ENCODE measurements at places on chromosomes 16 and 17.

GRCh38 chr16:53768593-53768992 lies 64.6 kb downstream of the FTO start:
- no peak for DNase-seq

DNA sequence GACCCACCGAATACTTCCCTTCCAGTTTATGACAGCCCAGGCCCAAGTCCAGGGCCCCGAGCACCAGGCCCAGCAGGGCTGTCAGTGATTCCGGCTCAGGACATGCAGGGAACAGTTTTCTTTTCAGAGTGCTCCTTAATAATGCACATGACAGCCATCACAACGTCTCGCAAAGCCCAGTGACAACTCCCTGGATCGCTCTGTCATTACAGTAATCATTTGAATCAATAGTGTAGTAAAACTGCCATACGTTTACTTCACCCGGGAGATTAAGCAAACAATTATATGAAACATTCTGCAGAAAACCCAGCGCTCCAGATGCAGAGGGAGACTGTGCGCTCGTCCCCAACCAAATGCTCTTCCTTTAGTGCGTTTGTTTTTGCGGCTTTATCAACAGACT lies 162.6 kb upstream of the CDH13 start:
- no peak for DNase-seq

DNA sequence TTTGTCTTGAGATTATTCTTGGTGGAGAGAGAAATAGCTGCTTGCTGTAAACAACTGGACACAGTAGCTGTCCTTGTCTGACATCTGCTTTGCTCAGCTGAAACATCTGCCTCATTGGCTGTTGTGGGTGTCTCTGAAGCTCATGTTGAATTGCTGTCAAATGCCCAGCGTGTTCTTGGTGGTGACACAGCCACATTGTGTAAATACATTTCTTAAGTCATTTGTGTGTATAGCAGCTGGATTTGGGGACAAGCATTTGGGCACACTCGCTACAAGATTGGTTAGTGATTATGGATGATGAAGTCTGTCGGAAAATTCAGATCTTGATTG lies 5.3 kb downstream of the FAM234A start:
- no peak for DNase-seq

GRCh38 chr16:17885659-17886207 lies 415.0 kb upstream of the XYLT1 start:
- DNase-seq, result no peak

DNA sequence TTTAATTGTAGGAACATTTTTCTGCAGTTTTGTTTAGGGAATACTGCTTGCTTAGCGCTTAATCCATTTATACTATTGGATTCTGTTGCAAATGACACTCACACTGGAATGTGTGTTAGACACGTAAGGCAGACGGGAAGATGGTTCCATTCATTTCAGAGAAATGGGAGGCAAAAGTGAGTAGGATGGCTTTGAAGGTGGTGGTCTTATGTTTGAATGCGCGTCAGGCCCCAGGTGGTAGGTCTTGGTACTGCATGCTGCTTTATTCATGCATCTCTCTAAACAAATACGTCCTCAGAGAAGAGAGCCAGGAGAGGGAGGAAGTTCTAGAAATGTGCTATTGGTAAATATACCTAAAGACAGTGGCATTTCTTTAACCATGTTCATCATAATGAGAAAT lies 997.6 kb upstream of the RBFOX1 start:
- DNase-seq, result peak; percentile 27

- DNase-seq, result no peak
Measured at GRCh38 chr16:3637371-3637923, 17.0 kb upstream of the DNASE1 start.

DNA sequence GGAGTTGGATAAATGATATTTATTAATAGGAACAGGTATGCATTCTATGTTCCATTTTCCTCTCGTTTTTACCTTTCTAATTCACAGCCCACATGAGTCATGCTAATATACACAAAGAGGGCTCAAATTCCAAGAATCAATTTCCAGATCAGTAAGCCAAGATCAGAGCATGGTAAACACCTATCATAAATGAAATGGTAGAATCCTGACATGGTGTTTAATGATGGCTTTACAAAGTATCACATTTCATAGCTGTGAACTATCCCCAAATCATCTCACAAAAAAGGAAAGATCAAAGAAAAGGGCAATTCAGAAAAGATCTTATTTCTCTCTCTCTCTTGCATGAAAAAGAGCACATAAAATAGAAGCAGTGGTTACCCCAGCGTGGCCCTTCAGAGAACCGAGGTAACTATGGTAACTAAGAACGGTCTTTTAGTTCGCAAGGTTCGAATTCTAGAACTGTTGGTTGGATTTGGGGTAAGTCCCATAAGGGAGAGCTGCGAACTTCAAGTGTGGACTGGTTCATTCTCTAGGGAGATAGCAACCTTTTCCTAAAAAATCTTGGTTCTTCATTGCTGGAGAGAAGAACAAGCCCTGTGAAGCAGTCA lies 73.0 kb downstream of the MARCHF10 start:
- no peak for DNase-seq

GRCh38 chr16:19804538-19805323 lies 79.9 kb downstream of the GPRC5B start:
- no peak for DNase-seq

GRCh38 chr16:82943371-82943770 lies 316.6 kb downstream of the CDH13 start:
- DNase-seq, result no peak

DNA sequence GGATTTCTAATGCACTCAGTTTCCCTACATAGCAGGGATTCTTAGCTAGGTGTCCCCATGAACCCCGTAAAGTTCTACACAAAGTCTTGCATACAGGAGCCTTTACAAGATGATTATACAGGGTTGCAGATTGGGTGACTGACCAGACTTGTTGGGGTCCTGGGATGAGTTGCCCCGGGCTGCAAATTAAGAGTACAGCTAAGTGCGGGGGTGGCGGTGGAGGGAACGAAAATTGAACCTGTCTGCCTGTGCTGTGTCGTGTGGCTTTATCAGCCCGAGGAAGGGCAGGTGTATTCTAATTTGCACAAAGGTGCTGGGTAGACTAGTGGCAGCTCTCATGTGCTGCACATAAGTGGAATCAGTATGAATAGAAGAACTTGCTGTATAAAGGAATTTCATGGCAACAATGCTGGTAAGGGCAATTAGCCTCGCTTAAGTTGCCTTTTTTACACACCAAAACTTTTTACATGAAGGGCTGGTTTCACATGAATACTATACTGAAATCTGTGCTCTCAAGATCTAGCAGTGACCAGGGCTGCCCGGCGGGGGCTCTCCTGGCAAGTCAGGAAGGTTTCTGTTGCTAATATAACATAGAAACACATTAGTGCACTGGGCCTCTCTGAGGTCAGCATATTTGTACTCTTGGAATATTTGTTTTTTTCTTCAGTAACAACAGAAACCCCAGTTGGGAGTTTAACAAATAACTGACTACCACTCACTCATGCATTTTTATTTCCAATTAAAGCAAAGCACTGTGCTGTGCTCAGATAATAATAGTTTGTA lies 50.7 kb downstream of the ADCY7 start:
- no peak for DNase-seq

DNA sequence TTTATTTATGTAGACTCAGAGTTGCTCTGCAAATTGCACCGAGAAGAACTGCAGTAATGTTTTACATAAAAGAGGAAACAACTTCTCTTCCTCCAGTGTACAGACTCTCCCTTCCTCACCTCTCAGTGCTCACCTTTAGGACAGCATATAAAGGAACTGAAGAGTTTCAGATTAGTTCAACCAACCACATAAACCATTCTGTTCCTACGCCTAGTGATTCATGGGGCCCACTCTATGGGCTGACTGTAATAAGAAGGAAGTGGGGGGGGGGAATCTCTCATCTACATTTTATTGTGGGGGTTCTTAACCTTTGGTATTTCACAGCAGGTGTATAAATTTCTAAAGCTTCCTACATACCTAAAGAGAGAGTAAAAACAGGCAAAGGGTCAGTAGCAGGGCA lies 18.3 kb downstream of the ZSWIM7 start:
- no peak for DNase-seq

DNA sequence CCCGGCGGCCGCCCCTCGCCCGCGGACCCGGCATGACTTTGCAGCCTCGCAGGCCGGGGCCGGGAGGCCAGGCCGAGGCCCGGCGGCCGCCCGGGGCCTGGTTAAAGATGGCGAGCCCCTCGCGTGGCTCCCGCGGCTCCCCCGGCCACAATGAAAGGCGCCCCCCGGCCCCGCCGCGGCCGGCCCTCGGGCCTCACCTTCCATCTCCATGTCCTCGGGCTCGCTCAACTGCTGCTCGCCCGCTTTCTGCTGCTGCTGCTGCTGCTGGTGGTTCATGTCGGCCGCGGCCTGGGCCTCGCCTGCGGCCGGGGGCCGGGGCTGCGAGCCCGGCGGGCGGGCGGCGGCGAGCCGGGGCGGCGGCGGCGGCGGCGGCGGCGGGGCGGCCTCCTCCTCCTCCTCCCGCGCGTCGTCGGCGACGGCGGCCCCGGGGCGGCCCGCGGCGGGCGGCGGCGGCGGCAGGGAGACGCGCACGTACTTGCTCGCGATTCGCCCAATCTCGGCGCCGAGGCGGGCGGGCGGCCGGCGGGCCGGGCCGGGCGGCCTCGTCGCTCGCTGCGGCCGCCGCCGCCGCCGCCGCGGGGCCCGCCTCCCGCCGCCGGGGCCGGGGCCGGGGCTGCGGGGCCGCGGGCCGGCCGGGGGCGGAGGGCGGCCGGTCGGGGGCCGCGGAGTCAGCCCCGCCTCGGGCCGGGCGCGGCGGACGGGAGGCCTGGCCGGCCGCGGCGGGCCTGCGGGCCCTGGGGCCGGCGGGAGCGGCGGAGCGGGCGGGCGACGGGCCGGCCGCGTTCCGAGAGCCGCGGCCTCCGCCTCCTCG lies 491 bp downstream of the USP7 start:
- no peak for DNase-seq

- no peak for DNase-seq
Measured at GRCh38 chr17:50139185-50139783, 9.3 kb upstream of the SAMD14 start.

DNA sequence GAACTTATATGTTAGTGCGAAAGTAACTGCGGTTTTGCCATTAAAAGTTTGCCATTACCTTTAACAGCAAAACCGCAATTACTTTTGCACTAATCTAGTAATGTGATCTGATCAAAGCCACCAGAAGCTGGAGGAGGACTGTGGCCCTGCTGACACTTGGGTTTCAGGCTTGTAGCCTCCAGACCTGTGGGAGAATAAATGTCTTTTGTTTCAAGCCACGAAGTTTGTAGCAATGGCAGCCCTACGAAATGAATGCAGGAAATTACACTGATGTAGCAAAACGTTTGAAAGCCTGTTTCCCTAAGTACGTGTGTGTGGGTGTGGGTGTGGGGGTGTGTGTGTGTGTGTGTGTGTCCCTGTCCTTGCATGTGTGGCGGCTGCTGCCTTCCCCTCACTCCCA lies 66.6 kb downstream of the WSB1 start:
- DNase-seq, result no peak

DNA sequence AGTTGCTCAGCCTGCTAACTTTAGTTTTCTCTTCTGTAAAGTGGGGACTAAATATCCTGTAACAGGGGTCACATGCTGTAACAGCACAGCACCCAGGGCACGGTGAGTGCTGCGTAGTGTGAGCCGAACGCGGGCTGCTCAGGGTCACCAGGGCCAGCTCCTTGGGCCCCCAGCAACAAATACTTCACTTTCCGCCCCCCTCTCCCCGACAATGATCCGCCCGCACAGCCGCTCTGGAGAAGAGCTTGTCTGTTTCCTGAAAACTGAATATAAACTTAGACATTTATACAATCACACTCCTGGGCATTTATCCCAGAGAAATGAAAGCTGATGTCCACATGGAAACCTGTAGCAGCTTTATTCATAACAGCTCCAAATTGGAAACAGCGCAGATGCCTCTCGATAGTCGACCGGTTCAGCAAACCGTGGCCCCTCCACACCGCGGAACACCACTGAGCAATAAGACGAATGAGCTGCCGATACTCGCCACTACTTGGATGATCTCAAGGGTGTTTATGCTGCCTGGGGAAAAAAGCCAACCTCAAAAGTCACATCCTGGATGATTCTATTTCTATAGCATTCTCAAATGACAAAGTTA lies 267.2 kb downstream of the PARN start:
- DNase-seq, result no peak

DNA sequence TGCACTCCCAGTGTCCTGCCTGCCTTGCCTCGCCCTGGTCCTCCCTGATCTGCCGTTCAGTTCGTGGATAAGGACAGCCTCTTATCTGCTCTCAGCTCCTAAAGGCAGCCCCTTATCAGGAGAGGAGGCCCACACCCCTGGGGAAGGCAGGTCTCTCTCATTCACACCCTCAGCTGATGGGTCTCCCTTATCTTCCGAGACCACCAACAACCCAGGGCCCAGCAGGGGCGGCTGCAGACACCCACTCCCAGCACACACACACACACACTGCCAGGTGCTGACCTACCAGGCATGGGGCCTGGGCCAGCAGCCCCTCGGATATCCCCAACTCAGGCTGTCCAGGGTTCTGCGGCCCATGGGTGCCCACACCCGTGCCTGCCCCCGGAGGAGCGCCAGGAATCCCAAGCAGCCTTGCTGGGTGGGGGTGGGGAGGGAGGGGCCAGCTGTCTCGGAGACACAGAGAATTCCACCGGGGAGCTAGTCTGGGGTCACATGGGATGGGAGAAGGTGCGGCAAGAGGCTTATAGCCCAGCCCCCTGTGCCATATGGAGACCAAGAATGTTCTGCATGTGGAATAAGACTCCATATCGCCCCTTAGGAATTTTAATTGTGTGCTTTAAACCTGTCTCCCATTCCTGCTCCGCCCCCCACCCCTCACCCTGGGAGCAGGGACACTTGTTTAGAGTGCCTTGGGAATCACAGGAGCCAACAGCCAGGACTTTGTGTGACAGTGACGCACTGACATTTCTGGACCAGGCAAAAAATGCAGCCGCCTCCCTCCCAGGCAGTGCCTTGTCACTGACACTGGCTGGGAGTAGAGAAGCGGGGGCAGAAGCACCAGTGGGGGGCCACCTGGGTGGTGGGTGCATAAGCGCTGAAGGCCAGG lies 41.9 kb upstream of the EMP2 start:
- DNase-seq, result no peak

- no peak for DNase-seq
Measured at GRCh38 chr17:66371561-66371960, 69.1 kb downstream of the PRKCA start.

GRCh38 chr16:79598348-79599181 lies 2.0 kb downstream of the MAF start:
- DNase-seq, result peak; percentile 72

GRCh38 chr16:68642436-68643101 lies 2.5 kb upstream of the CDH3 start:
- DNase-seq, result no peak

DNA sequence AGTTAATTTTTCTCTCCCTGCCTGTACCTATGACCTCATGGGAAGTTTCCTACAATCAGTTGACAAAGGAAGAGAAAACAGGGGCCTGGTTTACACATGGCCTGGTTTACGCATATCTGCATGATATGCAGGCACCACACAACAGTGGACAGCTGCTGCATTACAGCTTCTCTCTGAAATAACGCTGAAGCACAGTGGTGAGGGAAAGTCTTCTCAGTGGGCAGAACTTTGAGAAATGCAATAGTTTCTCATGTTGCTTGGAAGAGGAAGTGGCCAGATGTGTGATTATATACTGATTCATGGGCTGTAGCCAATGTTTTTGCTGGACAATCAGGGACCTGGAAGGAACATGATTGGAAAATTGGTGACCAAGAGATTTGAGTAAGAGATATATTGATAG lies 324.1 kb upstream of the GOT2 start:
- no peak for DNase-seq
